Stimulated activated CD4-positive, alpha-beta T cell treated with anti-CD3 and anti-CD28 coated beads, Interleukin-4, amount 100 ng/mL, for 1 hour (primary cell): ENCODE measurements at places on chromosomes 6 and 20.
A peak's percentile ranks its signal among the peaks of the same experiment; 100 is the strongest.

- DNase-seq, result no peak
Observed at GRCh38 chr20:42610070-42610469, 579.6 kb downstream of the PTPRT start.

DNA sequence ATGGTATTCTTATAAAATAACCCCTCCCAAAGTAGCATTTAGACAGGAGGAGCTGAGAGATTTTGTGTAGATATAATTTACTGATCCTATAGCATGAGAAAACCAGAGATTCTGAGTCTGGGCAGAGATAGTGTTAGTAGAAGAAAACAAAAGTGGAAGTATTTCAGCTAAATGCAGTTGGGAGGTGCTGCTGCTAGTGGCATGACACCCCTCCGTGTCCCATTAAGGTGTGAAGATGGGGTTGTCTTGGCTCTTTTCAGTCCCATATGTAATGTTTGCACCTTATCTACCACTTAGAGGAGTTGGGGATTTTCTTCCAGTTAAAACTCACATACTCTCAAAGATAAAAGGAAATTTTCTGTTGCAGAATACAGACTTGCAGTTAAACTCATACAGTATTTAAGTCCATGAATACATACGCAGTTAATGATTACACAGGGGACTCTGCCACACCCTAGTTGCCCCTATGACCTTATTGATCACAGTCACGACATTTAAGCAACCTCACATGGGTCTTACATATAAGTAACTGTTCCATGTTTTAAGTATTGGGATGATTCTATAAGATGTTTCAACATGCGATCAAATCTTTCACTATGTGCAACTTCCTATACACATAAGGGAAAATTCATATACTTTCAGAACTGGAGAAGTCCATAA is 11.5 kb downstream of the TAAR2 start:
- DNase-seq, result no peak

GRCh38 chr20:62611819-62612218 is 30.5 kb upstream of the SLCO4A1 start:
- no peak for DNase-seq

- DNase-seq, result no peak
Observed at GRCh38 chr6:139722530-139722929, 348.1 kb upstream of the CITED2 start.

DNA sequence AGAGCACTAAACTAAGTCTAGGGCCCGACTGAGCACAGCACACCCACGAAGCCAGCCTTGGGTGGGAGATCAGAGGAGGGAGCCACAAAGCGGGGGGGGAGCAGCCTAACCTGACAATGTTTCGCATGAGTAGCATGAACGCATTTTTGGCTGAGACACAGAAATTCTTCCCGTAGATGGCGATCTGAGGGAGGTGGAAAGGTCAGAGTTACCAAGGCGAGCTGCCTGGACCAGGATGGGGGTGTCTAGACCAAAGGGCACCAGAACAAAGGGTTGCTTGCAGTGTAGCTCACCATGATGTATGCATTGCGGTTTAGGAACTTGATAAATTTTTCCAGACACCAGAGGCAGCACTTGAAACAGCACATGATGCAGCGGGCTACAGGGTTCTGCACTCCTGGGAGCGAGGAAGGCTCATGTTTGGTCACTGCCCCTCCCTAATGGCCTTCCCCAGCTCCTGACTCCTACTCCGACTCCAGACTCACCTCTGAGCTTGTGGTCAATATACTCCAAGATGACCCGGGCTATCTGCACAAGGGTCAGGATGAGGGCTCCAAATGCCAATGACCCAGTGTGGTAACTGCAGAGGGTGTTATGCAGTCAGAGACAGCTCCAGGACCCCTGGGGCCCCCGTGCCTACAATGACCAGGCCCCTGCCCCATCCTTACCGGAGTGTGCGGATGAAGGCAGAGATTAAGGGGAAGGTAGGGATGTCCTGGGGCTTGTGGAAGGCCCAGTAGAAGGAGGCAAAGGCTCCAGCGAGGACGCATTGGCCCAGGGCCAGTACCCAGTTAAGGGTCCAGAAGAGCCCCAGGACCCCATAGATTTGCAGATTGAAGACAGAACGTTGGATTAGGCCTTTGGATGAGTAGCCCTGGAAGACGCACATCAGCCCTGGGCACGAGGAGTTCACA is 2.8 kb upstream of the NEU1 start:
- DNase-seq, result no peak

DNA sequence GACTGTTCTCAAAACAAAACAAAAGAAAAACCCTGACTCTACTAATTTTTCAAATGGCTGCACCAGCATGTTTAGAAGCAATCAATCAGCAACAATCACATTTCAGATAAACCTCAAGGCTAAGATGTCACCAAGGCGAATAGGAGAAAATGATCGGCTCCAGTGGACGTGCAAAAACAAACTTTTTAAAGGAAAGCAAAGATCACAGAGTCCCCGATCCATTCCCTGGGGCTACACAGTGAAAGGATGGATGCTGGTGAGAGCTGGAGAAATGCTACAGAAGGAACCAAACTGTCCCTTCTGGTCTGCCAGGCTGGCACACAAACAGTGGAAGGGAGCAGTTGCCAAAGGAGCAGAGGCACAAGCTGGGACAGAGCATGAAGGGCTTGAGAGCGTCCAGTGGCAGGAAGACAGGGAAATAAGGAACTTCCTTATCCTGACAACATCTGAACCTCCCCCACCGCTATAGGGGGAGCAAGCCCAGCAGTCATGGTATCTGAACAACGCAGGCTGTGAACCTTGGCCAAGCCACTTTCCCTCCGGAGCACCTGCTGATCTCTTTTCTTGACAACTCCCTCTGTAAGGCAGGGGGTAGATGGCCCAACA is 73.7 kb upstream of the HIVEP1 start:
- no peak for DNase-seq

DNA sequence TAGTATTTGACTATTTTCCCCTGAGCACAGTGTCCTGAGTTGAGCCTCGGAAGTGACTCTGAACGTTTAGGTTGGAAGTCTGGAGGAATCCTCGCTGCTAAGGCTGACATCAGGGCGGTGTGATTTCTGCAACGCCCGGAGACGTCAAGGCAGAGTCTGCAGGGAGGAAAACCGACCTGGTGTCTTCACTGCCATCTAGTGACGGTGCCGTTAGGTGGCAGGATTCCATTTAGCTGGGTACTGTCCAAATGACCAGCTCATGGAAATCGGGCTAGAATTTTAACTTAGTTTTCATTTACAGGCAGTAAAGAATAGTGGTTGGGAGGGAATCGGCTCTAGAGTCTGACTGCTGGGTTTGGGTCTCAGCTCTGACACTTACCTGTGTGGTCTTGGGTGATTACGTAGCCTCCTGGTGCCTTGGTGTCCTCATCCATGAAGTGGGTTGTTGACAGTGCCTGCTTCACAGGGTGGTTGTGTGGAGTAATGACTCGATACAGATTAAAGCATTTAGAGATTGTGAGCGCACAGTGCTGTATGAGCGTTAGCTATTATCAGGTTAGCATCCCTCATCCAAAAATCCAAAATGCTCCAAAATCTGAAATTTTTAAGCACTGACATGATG is 35.0 kb downstream of the FOXF2 start:
- DNase-seq, result no peak

DNA sequence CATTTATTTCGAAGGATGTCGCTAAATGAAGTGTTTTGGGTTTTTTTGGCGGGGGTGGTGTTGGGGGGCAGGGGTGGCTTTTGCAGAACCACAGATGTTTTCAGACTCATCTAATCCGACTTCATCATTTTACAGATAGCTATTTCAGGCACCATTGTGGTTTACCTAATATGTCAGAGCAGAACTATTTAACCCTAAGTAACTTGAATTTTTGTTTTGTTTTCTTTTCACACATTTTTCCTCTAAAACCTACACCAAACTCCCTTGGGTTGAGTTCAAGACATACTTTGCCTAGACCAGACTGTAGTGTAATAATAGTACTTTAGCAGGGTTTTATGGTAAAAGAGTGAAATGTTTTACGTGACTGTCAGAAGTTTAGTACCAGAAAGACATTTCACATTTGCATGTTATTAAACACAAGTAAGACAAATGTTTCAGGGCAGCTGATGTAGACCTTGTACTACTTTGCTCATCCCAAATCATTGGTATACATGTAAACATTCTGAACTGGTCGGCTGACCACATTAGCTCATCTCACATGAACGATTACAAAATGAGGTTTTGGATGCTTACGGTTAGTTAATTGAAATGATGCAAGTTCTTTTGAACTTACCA is 37.7 kb downstream of the MAP3K4 start:
- DNase-seq, result no peak

- no peak for DNase-seq
Observed at GRCh38 chr6:56505512-56506260, 137.0 kb downstream of the DST start.

DNA sequence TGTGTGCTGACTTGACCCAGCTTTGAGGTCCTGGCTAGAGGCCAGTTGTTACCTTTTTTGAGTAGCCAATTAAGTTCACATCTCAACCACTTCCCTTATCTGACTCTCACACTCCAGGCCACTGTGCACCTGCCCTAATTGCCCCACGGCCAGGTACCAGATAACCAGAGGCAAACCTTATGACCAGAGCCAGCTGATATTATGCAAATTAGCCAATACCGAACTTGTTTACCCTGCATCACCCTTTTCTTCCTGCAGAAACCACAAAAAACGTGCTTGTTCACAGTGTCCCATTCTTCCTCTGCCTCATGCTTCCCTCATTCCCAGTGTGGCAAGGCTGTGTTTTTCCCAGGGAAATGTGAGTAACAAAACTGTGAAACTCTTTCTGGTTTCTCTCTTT is 89.3 kb downstream of the HTR1B start:
- no peak for DNase-seq

- peak; percentile 78 for DNase-seq
Observed at GRCh38 chr20:44959638-44960102, 527 bp downstream of the TOMM34 start.

DNA sequence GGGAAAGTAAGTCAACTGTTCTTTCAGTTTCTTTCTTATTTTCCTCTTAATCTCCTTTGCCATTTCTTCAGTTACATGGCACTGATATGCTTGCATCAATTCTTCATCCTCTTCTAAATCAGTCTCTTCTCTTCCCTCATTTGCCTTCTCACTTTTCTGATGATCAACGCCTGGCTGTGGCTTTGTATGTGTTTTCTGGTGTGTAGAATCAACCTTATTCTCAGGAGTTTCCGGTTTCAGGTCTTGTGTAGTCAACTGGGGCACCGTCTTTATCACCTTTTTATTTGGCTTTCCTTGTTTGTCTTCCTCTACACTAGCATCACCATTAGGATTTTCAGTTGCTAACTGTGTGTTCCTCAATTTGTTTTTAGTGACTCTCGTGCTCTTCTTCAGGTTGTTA is 31.6 kb downstream of the AHI1 start:
- no peak for DNase-seq

DNA sequence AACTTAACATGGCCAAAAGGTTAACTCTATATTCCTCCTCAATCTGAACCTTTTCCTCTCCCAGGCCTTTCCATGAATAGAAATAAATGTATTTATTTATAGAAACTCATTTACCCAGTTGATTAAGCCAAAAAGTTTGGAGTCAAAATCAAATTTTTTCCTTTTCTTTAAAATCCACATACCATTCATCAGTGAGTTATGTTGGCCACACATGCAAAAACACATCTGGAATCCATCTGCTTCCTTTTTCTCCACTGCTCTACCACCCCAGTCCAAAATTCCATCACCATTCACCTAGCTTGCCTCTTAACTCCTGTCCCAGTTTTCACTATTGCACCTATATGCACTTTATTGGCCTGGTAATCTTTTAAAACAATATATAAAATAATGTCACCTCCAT is 62.4 kb upstream of the TMEM200A start:
- no peak for DNase-seq

DNA sequence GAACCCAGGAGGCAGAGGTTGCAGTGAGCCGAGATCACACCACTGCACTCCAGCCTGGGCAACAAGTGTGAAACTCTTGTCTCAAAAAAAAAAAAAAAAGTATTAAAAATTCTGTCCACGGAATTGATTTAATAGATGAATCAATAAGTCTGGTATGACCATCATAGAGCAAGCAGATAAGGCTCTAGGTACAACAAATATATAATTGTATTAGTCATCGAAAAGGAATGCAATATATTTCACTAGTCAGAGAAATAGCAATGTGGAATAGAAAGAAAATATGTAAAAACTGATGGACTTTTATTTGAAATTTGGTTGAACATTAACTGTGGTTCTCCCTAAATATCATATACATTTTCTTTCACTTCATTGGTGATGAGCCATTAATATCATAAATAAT is 476.8 kb upstream of the AGPAT4 start:
- no peak for DNase-seq

DNA sequence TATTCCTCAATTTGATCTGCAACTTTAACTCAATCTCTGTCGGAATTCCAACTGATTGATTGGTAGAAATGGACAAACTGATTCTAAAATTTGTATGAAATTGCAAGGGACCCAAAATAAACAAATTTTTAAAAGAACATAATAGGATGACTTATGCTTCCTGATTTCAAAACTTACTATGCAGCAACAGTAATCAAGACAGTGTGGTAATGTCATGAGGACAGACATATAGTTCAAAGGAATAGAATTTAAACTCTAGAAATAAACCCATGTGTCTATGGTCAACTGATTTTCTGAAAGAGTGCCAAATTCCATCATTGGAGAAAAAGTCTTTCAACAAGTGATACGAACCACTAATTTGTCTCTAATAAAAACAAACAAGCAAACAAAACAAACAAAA is 1320.1 kb upstream of the GJE1 start:
- no peak for DNase-seq

GRCh38 chr6:91340896-91341395 is 754.1 kb upstream of the MAP3K7 start:
- no peak for DNase-seq

GRCh38 chr20:43996240-43996930 is 81.7 kb downstream of the TOX2 start:
- DNase-seq, result no peak

DNA sequence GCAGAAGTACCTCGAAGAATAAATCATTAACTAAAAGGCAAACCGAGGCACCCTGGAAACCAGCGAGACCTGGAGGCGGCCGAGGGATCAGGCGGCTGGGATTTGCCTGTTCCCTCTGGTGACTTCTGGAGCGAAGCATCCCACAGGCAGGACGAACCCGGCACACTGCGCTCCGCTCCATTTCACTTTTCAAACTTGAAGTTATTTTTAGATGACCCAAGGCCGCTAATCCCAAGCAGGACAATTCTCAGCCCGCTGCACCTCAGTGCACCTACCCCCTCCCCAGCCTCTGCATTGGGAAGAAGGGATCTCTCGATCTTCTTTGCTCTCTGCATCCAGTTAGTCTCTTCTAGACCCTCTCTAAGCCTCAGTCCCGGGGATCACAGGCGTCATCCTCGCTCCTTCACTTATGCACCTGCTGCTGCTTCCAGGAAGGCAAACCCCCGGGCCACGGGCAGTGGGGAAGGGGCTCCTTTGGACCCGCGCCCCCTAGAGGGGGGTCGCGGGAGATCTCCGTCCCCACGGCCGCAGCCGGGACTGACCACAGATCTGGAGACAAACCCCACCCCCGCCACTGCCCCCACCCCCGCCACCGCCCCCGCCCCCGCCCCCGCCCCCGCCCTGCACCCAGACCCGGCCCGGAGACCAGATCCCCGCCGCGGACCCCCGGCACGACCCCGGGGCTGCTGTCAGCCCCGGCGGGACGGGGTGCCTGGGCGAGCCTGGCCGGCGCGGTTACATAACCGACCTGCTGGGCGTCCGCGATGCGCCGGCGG is 636 bp downstream of the RCAN2 start:
- no peak for DNase-seq
